ENCODE measurements at places on chromosomes 4 and X. TPM values are rescaled to one million over a fixed set of nuclear protein-coding genes. Genes with fewer than 3 reads are reported as not detected.

SAP30 gene
- polyA plus RNA-seq: 19.4 TPM

PAGE5 gene
- polyA plus RNA-seq: not detected

SMR3B gene
- not detected for polyA plus RNA-seq

GABRE gene
- polyA plus RNA-seq: 32.3 TPM

ARMCX1 gene
- 27.2 TPM for polyA plus RNA-seq
